Left renal cortex interstitium (tissue), 4 donors: ENCODE measurements at places on chromosomes 7 and 10.

GRCh38 chr10:49761789-49762565, at the start of gene OGDHL:
OGDHL (minus strand) TSS chr10:49762323; CDS start chr10:49758592, 3,731 bp downstream.
- peak; percentile 37 for DNase-seq

GRCh38 chr7:78127009-78127408, 328.4 kb downstream of the PHTF2 start:
- DNase-seq, result no peak

GRCh38 chr10:124470544-124471434, 9.2 kb downstream of the LHPP start:
- DNase-seq, result no peak

- DNase-seq, result no peak
These were observed 50.4 kb upstream of the NKX6-2 start for GRCh38 chr10:132836248-132836831.

GRCh38 chr7:135510592-135511183, 786 bp upstream of the CNOT4 start:
- peak; percentile 27 for DNase-seq

- DNase-seq, result no peak
These were observed 230.6 kb downstream of the PLXNA4 start for GRCh38 chr7:132345543-132346129.

DNA sequence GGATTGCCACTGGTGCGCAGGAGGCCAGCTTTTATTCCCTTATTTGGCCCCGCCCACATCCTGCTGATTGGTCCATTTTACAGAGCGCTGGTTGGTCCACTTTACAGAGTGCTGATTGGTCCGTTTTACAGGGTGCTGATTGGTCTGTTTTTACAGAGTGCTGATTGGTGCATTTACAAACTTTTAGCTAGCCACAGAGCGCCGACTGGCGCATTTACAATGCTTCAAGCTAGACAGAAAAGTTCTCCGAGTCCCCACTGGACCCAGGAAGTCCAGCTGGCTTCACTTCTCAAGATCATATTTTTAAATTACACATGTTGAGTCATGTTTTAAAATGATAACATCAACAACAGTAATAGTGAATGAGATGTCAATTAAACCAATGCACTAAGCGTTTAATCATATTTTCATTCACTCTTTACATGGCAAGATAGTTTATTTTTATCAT, 128.3 kb downstream of the CUBN start:
- DNase-seq, result no peak

DNA sequence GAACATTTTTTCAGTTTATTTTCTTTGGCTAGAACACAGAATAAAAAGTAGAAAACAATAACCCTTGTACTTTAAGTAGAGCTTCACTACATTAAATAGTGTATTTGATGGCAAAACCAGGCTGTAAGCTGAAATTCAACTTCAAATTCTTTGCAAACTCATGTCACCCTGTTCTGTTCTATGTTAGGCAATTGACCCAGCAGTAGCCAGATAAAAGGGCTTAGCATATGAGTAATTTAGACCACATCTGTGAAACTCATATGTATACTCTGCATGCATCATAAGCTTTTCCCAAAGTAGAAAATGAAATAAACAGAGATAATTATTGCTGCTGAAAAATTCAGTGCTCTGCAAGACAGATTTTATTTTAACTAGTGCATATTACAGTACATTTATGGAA, 150.2 kb downstream of the GNAI1 start:
- DNase-seq, result no peak

GRCh38 chr7:102004848-102005247, 187.4 kb downstream of the CUX1 start:
- DNase-seq, result no peak

GRCh38 chr10:98309366-98310355, 41.7 kb upstream of the LOXL4 start:
- DNase-seq, result peak; percentile 64

GRCh38 chr7:47100817-47101435, 481.0 kb downstream of the TNS3 start:
- no peak for DNase-seq

- no peak for DNase-seq
These were observed 4.5 kb downstream of the SAP25 start for GRCh38 chr7:100568896-100569844.

GRCh38 chr7:24283554-24283896, 465 bp upstream of the NPY start:
- DNase-seq, result no peak

- no peak for DNase-seq
These were observed 10.7 kb upstream of the FMC1 start for GRCh38 chr7:139330333-139331030.

DNA sequence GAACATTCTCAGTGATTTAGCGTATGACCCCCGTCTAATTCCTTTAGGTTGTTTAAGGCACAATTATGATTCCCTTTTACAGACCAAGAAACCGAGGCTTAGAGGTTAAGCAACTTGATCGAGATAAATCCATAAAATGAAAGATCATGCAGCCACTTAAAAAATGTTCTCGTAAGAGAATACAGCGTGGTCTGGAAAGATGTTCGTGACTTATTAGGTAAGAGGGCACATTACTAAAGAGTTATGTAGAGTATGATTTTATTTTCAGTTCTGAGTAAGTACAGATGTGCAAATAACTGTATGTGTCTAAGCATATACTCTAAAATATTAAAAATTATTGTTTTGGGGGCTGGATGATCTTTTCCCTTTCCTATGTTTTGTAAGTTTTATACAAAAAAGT, 575.1 kb downstream of the PARD3 start:
- DNase-seq, result no peak

DNA sequence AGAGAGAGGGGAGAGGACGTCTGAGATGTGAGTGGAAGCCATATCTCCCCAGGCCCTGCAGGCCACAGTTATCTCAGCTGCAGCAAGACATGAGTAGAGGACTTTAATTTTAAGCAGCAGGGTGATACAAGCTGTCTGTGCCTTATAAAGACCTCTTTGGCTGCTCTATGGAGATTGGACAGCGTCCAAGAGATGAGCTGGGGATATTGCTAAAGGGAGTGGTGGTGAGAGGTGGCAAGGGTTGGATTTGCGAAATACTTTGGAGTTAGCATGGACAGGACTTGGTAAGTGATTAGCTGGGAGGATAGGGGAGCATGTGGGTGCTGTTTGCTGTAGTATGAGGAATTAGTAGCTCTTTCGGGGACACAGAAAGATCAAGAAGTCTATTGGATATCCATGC, 191.8 kb downstream of the CACNB2 start:
- no peak for DNase-seq

- no peak for DNase-seq
These were observed 51.7 kb upstream of the SORCS3 start for GRCh38 chr10:104589431-104589830.

DNA sequence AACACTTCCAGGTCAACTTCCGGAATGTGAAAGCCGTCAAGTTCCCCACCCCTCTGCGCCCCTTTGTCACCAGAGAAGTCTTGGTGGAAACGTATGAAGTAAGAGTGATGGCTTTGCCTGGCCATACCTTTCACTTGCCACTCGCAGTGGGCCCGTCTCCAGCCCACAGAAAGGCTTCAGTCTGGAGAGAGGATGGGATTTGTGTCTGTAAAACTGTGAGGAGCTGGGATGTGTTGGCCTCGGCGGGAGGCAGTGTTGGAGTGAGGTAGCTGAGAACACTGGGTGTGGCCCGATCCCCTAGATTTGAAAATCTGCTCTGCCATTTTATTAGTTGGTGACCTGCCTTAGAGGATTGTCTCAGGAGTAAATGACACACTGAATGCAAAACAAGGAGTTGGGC, 6.4 kb downstream of the ADCK2 start:
- no peak for DNase-seq

DNA sequence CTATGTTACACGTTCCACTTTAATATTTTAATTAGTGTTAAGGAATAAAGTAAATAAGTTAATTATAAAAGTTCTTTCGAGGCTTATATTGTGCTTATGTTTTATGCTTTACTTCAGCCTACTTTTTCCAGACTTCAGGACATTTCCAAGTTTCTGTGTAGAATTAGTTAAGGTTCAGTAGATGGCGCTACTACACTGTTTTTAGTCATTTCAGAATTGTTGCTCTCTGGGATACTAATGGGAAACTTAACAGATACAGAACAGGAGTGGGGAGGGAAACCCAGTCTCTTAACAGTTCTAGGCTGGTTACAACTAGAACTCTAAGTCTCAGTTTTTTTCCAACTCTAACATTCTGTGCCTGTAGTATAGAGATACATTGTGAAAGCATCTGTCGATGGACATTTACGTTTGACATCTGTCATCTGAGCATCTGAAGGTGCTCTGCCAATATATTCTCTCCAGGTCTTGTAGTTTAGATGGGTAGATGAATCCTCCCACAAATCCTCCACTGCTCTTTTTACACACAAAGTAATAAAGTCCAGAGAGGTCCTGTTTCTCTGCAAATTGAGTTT, 56.8 kb upstream of the FAM171A1 start:
- no peak for DNase-seq

DNA sequence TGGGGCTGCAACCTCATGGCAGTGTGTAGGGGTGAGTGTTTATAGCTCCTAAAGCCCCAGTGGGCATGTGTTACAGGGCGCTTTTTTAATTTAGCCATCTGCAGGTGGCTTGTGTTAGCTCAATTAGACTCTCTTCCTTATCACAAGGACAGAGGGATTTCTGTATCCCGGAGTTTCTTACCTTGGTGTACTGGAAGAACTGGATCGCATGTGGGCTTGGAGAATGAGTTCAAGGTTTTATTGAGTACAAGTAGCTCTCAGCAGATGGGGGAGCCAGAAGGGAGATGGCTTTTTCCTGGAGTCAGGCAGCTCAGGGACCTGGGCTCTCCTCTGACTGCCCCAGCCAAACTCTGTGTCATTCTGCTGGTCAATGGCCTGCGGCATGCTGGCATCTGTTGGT, 153.5 kb upstream of the C7orf33 start:
- DNase-seq, result no peak

GRCh38 chr7:141522657-141523342, 28.4 kb upstream of the AGK start:
- DNase-seq, result no peak

DNA sequence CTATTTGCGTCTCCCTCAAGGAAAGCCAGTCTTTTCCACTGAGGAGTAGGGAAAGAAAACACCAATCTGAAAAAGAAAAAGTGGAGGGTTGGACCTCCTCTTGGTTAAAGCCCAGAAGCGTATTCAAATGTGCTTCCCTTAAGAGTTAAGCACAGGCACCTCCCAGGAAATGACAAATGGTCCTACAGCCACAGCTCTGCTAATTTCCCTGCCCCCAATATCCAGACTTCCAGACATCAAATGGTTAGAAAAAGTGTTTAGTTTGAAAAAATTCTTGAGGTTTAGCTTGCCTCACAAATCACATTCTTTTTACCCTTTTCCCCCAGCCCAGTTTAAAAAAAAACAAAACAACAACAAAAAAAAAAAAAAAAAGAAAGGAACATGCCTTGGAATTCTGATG, 19.0 kb upstream of the COL1A2 start:
- DNase-seq, result no peak

- DNase-seq, result no peak
These were observed 72.4 kb downstream of the CTTNBP2 start for GRCh38 chr7:117800841-117801240.

DNA sequence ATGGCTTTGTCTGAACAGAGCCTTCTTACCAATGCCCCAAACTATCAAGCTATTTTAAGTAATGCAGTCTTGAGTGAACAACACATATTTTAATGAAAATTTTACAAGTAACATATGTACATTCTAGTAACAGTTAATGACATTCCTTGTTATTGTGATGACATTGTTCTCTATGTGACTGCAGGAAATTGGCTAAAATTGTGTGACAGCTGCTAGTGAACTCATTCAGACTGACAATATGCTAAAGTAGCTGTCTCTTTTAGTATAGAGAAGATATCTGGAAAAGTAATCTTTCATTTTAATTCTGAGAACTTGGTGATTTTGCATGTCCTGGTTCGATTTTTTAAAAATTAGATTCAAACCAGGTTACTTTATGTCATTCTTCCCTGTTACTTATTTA, 259.8 kb upstream of the MAGI2 start:
- DNase-seq, result no peak

DNA sequence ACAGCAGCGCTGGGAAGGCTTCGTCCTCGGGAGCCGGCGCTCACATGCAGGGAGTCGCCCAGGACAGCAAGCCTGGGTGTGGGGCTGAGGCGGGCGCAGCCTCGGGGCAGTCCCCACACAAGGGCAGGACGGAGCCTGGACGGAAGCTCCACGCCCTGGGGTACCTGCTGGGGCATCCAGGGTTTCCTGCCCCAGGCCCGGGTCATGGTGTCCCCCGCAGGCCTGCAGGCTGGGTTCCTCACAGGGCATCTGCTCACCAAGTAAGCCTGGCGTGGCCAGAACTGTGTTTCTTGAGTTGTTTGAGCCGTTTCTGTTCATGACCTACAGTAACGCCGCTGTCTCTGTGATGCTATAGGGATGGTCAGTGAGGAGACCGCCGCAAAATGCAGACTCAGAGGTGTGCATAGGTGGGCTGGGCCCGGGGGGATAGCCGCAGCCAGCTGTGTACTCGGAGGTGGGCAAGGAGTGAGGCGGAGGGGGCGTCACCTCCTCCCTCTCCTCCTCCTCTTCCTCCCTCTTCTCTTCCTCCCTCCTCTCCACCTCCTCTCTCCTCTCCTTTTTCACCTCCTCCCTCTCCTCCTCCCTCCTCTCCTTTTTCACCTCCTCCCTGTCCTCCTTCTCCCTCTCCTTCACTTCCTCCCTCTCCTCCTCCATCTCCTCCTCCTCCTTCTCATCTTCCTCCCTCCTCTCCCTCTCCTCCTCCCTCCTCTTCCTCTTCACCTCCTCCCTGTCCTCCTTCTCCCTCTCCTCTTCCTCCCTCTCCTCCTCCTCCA, 438.9 kb downstream of the DNAJB6 start:
- DNase-seq, result no peak

- no peak for DNase-seq
These were observed 115.0 kb upstream of the AFAP1L2 start for GRCh38 chr10:114519306-114519669.

- no peak for DNase-seq
These were observed 452 bp downstream of the SAMD9 start for GRCh38 chr7:93117327-93117726.

- no peak for DNase-seq
These were observed 649.5 kb upstream of the MKI67 start for GRCh38 chr10:128775743-128776142.

GRCh38 chr10:10662716-10663408, 354.8 kb upstream of the CELF2 start:
- DNase-seq, result no peak

- no peak for DNase-seq
These were observed 49.2 kb downstream of the BTRC start for GRCh38 chr10:101403161-101403560.
